ENCODE measurements at places on chromosomes 12 and 14. TPM values are rescaled to one million over a fixed set of nuclear protein-coding genes. Genes with fewer than 3 reads are reported as not detected.

DNA sequence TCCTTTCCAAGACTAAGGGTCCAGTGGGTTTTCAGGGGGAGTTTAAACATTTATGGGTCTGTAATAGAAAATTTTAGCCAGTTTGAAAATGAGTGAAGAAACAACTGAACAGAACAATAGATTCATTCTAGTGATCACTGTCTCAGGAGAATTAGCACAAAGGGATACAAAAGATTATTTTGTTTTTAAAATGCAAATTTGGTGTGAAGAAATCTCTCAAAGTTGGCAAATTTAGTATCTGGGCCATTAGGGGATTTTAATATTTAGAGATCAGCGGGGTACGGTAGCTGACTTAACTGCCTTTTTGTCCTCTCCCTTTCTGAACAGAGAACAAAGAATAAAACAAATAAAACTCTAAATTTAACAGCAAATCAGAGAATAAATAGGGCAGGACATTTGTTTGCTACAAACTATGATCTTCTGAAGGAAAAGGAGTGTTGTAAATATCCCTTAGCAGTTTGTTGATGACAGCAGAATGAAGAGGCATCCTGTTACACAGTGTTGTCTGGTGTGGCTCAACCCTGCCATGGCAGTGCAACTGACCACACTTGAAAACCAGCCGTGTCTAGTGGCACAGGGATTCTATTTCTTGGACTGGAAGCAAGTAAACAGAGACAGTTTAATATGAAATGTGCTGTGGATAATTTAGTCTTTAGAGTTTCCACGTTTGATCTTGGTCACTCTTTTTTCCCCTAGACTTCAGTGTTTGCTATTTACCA lies 46.3 kb upstream of the LRTM2 start:
- no peak for DNase-seq

DNA sequence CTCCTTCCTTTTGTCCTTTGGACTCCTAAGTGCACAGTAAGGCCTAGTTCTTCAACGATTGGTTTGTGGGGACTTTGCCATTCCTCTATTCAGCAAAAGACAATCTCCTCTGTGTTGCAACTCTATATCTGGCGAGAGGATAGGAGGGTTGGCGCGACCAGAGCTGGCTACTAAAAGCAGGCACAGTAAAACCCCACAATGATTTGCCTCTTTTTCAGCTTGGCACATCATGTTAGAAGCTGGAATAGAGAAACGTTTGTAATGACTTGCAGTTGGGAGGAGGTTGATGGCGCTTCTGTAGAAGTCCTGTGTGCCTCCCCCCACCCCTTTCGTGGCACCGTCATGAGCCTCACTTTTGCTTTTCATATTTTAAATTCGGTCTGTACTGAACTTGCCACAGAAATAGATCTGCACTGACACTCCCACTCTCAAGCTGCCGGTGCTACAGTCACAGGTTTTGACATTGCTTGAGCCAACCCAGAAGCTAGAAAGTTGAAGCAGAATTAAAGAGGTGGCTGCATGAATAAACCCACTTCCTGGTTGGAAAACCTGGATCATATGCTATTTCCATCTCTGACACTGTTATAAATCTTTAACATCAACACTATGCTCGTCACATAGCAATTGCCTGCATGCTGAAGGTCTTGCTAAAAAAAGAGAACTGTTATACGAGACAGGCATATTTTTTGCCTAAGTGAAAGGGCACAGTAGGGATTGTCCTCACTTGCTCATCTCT lies 315.3 kb upstream of the PRICKLE1 start:
- DNase-seq, result no peak

- DNase-seq, result no peak
These were observed 183.6 kb upstream of the PZP start for GRCh38 chr12:9391815-9392214.

DNA sequence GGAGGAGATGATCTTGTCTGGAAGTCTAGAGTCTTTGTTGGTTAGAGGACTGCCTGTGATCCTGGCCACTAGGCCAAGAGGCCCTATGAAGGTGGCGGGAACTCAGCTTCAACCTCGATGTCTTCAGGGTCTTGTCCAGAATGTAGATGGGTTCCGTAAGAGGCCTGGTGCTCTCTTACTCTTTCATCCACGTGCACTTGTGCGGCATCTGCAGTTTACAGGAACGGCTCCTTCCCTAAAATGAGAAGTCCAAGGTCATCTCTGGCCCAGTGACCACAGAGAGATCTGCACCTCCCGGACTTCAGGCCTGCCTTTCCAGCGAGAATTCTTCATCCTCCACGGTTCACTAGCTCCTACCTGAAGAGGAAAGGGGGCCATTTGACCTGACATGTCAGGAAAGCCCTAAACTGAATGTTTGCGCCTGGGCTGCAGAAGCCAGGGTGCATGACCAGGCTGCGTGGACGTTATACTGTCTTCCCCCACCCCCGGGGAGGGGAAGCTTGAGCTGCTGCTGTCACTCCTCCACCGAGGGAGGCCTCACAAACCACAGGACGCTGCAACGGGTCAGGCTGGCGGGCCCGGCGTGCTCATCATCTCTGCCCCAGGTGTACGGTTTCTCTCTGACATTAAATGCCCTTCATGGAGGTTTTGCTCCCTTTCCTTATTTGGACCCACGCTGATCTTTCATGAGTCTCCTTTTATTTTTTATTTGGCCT lies 17.7 kb downstream of the WNT5B start:
- no peak for DNase-seq

The AMN1 gene
- total RNA-seq, result 27.2 TPM

DNA sequence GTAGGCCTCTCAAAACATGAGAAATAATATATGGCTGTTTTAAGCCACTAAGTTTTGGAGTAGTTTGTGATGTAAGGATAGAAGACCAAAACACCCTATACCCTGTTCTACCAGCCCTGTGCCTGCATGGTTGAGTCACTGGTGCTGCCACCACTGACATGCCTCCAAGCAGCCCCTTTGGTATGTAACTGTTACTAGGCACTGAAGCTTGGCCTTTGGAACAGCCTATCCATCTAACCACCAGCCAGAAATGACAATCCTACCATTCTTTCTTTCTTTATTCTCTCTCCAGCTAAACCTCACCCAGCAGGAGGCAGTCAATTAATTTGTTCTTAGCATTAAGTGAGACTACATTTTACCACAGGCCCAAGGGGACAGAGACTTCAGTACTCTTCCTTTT lies 240.3 kb downstream of the MSRB3 start:
- DNase-seq, result no peak

DNA sequence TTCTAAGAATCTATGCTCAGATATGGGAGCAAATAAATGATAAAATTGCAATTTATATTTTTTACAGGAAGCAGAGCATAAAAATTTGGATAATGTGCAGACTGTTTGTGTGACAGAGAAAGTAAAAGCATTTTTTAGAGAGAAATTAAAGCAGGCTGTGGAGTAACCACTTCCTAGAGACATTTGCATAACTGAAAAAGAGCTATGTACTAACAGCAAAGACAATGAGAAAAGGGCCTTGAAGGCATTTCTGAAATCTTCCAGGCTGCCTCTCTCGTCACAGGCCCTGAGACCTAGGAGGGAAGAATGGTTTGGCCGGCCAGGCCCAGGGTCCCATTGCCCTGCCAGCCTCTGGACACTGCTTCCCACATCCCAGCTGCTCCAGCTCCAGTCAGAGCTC lies 247.2 kb downstream of the ALX1 start:
- no peak for DNase-seq

The HSPB8 gene
- total RNA-seq, result 108 TPM

The AICDA gene
- not detected for total RNA-seq
